ENCODE measurements at places on chromosomes 11 and 22.

DNA sequence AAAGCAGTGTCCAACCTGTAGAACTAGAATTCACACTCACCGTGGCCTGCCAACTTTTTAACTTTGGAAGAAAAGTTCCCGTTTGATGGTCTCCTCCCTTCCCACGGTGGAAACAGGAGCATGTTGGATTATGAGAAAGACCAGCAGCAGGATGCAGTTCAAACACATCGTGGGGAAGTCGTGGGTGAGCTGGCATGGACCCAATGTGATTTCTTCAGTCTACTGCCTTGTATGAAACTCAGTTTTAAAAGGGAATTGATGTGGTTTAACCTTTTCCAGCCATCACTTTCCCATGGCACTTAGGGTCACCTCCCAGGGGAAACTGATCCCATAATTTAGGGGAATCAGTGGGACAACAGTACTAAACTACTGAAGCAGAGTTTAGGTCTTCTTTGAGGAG lies 318.3 kb downstream of the CADM1 start:
- DNase-seq: no peak

GRCh38 chr11:17413414-17414316 lies 25.2 kb upstream of the KCNJ11 start:
- no peak for DNase-seq

DNA sequence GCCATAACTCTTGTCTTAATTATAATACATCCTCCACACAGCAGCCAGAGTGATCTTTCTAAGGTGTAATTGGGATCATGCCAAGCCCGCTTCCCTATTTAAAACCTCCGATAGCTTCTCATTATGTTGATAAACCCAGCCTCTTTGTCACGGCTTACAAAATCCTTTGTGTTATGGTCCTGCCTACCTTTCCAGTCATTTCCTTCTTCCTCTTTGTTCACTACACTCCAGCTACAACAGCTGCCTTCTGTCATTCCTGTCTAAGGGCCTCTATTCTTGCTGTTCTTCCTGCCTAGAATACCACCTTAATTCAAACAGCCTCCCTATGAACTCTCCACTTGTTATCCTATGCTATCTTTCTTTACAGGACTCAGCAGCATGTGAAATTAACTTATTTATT lies 70.6 kb upstream of the CAPRIN1 start:
- DNase-seq: no peak

DNA sequence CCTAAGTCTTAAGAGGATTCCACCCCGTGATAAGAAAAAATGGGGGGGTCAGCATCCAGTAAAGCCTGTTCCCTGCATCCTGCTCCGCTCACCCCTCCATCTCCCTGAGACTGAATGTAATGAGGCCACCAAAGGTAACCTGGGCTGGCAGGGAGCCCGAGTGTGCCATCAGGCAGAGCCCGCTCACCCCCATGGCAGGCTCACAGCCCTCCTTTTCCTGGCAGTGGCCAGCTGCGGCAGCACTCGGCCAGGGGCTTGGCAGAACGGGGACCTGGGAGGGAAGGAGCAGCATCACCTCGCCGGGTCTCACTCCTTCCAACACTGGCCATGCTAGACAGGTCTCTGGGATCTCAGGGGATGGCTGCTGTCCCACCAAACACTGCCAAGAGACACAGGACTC lies 64.4 kb downstream of the PRDM11 start:
- DNase-seq: no peak

DNA sequence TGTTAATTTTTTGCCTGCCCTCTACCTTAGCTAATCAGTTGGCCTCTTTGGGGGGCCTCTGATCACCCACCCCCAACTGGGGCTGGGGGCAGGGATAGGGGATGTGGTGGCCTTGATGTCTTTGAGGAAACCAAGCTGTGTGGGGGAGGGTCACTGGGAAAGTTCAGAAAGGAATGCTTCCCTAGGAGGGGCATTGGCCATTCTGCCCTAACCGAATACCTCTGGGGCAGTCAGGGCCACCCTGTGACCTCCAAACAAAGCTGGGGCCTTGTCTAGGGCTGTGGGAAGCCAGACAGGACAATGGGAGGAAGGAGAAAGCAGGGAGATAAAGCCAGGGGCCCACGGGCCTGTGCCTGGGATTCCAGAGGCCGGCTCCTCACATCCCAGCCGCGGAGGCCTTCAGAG lies 97.5 kb downstream of the TSPAN18 start:
- DNase-seq: no peak

DNA sequence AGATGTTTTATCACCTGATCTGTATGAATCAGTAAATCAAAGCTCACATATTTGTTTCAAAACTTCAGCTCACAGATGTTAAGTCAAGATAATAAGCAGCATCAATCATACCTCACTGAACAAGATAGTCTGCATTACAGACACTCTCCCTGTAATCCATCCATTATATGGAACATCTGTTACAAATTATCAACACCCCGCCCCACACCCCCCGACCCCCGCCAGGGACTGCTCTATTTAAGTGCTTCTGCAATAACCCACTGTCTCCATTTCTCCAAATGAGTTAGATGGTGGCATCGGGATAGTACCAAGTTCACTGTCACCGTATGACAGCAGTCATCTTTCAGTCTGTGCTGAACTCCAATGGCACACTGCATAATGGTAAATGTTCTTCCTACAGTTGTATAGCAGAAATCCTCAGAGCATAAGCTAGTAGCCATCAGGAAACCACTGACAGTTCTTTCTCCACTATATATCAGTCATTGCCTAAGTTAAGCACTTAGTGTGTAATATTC lies 447.0 kb upstream of the ARHGAP42 start:
- DNase-seq: no peak

DNA sequence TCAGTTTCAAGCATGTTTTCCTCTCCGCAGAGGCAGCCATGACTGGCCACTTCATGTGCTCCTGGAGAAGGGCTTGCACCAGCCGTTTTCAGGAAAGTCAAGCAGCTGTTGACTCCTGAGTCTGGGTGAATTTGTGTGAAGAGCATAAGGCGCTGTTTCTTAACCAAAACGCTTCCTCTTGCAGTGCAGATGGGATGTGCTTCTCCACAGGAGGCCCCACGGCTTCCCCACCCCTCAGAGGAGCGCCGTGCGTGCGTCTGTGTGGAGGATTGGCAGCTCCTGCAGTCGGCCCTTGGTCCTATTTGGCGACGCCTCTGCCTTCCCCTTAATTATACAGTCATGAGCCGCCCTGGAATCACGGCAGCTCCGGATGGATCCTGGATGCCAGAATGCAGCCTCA lies 54.1 kb upstream of the B3GAT1 start:
- DNase-seq: no peak

DNA sequence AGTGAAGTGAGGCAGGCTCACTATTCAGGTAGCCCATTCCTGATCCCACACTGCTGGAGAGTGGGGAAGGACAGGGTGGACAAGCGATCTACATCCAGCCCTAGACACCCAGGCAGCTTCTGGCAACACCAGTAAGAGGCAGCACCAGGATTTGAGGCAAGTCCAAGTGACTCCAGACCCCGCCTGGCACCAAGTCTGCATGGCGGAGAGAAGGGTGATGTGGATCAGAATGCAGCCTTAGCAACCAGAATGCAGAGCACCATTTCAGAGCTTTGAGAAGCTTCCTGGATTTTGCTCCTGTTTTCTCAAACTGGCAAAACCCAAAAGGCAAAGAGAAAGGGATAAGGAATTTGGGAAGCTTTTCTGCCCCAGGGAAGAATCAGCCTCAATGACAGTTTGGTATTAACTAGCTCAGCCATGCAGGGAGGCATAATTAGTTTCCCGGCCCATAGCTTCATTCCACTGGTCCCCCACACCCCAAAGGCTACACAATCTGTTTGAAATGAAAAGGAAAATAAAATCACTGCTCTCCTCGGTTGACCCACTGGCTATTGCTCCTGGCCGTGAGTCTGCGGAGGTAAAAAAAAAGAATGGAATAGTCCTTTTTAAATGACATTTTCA lies 17.3 kb downstream of the GALNT18 start:
- DNase-seq: no peak

- no peak for DNase-seq
These were observed 88.3 kb downstream of the UVRAG start for GRCh38 chr11:75903276-75903675.

GRCh38 chr22:44722611-44723010 lies 20.6 kb downstream of the PRR5 start:
- no peak for DNase-seq

GRCh38 chr22:40602231-40602630 lies 34.3 kb downstream of the MRTFA start:
- no peak for DNase-seq

DNA sequence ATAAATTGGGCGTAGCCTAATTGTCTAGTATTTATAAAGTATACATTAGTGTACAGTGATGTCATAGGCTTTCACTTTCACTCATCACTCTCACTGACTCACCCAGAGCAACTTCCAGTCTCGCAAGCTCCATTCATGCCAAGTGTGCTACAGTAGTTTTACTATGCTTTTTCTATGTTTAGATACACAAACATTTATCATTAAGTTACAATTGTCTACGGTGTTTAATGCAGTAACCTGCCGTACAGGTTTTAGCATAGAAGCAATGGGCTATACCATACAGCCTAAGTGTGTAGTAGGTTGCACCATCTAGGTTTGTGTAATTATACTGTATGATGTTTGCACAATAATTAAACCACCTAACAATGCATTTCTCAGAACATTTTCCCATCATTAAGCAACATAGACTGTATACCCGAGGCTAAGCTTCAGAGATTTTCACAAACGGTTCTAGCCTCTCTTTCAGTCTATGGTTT lies 17.5 kb downstream of the OR9G1 start:
- no peak for DNase-seq

DNA sequence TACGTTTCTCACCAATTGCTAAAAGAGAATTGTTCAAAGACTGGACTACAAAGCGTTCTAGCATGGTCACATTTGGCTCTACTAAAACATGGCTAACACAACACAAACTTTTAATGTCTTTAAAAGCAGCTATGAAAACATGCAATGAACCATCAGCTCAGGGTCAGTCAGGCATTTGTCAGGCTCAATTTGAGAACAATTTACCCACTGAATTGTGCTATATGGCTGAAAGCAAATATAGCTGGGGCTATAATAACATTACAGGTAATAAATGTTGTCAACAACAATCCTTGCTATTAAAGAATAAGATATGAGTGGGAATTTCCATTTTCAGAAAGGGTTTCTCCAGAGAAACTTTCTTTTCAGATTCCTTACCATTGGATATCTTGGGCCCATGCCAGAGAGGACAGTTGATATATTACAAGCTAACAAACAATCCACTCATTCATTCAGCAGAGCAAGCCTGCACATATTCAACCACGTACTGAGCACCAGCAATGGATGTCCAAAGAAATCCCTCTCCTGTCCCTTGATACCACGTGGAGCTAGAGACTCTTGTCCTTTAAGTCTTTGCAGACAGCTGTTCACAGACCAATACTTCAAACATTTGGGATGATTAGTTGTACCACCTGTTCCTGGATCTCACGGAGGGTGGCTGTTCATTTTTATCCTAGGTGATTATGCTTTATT lies 82.5 kb upstream of the DDI1 start:
- DNase-seq: no peak

DNA sequence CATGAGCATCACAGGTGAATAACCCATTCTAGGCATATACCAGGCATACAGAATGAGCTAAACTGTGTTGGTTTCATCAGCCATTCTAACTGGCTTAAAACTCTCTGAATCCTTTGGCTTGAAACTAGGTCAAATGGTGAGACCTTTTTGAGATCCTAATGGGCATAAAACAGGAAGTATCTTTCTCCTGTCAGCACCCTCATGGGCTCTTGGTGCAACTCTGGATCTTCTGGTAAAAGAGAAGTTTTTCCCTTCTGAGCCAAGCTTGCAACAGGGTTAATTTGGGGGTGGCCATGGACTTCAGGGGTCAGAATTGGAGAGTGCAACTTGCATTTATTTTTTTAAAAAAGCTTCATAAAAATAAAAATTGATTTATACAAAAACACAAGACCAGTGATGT lies 67.9 kb upstream of the GRAMD1B start:
- no peak for DNase-seq

- DNase-seq: no peak
These were observed 43.5 kb upstream of the KCNJ11 start for GRCh38 chr11:17432002-17432401.

DNA sequence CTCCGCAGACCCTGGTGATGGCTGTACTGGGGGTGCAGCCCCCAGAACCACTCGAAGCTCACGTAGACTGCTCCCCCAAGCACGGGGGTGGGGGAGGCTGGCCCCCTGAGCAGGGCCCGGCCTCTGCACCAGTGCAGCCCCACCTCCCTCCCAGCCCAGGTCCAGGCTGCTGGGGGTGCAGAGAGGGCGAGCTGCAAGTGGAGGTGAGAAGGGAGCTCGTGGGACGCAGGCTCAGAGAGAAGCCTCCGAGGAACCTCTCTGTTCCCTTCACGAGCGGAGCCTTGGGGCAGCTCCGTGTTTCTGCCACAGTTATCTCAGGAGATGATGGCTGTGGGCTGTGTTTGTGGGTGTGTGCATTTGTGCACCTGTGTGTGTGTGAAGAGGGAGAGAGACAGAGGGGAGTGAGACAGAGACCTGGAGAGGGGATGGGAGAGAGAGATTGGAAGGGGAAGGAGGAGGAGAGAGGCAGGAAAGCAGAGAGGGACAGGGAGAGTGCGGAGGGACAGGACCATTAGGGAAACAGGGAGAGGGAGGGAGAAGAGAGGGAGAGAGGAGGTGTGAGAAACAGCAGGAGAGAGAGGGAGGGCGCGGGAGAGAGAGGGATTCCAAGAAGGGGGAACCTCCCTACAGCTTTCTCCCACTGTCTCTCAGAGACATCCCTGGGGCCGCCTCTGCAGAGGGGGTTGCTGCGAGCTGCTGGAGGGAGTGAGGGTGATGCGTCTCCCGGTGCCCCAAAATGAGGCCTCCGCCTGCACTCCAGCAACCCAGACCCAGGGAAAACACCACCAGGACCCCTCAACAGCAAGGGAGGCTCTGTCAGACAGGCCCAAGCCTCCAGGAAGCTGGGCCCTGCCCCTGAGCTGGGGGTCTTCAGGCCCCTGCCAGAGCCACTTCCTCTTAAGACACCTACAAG lies 1488.6 kb downstream of the BRD1 start:
- no peak for DNase-seq

DNA sequence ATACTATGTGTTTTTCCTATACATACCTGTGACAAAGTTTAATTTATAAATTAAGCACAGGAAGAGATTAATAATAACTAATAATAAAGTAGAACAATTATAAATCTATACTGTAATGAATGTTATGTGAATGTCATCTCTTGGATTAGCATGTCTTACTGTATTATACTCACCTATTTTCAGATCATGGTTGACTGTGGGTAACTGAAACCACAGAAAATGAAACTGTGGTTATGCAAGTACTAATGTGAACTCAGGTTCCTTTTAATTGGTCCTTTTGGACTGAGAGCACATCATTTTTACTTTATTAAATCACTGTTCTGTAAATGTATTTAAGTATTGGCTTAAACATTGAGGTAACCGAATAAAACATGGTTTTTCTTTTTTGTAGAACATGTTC lies 108.8 kb downstream of the PPP6R3 start:
- peak; percentile 13 for DNase-seq

Measured in CD4-positive, alpha-beta T cell treated with Interleukin-17A for 1 hour (primary cell).